Stimulated activated CD8-positive, alpha-beta memory T cell treated with anti-CD3 and anti-CD28 coated beads, Interleukin-2, amount 100 ng/mL, for 1 hour (primary cell): ENCODE measurements at places on chromosomes 6 and 20.

GRCh38 chr6:137764464-137764863, 102.6 kb upstream of the TNFAIP3 start:
- no peak for DNase-seq

DNA sequence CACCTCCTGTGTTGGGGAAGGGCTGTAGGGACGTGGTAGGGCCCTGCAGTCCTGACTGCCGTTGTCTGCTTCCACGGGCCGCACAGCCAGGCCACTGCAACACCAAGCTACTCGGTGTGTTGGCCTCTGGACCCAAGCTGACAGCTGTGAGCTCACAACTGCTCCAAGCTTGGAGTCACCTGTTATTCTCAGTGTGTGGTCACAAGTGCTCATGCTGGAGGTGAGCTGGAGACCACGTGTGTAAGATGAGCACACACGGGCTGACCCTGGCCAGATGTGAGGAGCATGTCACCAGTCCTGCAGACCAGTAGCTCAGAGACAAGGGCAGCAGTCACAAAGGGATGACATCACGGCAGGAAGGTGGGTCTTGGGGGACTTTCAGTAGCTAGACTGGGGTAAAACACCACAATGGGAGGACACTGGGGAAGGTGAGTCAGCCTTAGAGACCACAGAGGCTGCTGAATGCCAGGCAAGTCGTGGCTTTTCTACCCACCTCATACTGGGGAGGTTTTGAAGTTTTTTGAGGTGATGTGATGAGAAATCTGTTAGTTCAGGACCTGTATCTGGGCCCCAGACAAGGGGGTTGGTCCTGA, 87.3 kb downstream of the FAM120B start:
- no peak for DNase-seq

GRCh38 chr6:155448668-155449449, 6.8 kb downstream of the NOX3 start:
- DNase-seq = no peak

- no peak for DNase-seq
Observed at GRCh38 chr20:58071298-58071697, 157.2 kb downstream of the ANKRD60 start.

DNA sequence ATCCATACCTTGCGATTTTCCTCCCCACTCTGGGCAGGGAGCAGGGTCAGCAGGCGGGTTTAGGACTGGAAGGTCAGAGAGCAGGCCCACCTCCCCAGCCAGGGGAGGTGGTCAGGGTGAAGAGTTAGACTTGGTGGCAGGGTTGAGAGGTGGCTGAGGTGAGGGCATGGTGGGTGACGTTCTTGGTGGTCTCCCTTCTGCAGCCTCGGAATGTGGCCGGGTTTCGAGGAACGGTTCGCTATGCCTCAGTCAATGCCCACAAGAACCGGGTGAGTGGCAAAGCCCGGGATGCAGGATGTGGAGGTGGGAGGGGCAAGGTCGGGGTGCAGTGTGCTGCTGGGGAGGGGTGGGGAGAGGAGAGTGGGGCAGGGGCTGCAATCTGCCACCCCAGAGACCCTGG, 11.6 kb downstream of the TTBK1 start:
- DNase-seq = no peak

DNA sequence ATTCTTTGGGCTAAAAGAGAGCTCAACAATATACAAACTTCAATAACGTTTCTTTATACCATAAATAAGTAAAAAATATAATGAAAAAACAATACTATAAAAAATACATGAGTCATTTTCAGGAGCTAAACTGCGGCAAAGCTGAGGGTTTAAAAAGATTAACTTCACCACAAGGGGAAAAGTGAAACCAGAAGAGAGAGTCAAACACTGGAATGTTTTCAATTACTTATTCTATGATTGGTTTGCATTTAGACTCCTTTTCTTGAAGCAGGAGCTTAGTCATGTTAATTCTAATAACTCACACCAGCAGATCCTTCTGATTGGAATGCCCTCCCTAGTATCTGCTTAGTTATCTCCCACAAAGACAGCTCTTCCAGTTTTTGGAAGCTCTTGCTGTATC, 627.3 kb downstream of the UTRN start:
- no peak for DNase-seq

DNA sequence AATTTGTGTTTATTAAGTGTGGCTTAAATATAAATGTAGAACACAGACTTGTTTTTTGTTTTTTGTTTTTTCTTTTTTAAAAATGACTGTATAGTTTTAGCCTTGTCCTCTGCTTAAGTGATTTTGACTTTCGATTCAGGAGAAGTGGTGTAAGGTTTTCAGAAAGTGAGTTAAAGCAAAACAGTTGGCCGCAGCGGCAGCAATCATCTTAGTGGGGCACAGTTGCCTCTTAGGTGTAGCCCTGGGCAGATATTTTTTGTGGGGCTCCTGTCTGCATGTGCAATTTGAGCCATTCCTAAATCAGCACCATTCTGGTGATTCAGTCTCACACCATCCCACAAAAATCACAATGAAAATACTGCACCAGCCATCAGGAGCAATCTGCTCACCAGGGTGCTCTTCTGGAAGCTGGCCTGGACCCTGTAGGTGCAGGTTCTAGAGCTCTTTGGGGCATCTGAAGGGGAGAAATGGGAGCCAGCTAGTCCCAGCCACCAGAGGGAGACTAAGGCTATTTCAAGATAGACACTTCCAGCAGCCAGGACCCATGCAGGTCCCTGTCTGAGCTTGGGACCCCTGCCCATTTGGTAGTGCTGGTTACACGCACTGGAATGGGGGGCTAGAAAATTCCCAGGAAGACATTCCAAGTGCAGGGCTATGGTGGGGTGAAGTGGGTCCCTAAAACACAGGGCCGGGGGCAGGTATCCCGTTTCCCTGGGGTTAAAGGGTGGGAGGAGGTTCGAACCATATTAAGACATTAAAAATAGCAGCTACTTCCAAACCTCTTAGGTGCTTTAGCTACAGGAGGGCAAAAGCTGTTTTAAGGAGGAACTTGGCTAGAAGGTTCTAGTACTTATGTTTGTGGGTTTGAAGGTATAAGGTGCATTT, 156.6 kb downstream of the NFATC2 start:
- no peak for DNase-seq

- no peak for DNase-seq
Observed at GRCh38 chr6:18511211-18511610, 124.1 kb downstream of the RNF144B start.

DNA sequence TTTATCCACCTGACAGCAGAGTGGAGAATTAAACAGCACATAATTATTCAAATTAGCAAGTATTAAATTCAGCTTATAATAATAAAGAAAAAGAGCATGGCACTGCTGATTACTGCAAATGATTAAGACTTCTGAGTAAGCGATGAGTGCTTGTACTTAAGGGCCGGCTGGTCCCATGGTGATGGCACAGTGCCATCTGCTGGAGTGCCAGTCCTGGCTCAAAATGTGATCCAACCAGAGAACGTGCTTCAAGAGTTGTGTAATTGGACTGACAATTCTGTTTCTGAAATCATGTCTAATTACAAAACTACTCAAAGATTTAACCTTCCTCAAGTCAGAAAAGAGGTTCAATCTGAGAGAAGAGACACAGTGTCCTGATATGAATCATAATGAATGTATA, 181.6 kb upstream of the RGS17 start:
- peak; percentile 2 for DNase-seq

- no peak for DNase-seq
Observed at GRCh38 chr6:145603424-145603833, 131.9 kb downstream of the EPM2A start.

DNA sequence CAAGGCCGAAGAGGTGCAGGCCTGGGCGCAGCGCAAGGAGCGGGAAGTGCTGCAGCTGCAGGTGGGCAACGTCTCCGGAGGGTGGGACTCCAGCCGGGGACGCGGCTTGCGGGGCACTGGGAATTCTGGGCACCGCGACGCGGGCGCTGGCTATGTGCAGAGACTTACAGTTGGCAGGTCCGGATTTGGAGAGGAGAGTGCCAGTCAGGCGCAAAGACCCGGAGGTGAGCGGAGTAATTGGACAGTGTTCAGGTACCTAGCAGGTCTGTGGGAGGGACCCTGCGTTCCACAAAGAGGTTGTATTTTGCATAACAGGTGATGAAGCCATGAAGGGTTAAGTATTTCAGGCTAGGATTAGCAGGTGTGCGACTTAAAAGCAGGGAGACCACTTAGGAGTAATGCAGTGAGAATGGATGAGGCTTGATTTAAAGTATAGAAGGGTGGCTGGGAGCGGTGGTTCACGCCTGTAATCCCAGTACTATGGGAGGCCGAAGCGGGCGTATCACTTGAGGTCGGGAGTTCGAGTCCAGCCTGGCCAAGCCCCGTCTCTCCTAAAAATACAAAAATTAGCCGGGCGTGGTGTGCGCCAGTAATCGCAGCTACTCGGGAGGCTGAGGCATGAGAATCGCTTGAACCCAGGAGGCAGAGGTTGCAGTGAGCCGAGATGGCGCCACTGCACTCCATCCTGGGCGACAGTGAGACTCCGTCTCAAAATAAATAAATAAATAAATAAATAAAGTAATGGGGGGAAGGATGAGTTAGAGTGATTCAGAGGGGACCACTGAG, 1.0 kb downstream of the MRPS26 start:
- DNase-seq = no peak

DNA sequence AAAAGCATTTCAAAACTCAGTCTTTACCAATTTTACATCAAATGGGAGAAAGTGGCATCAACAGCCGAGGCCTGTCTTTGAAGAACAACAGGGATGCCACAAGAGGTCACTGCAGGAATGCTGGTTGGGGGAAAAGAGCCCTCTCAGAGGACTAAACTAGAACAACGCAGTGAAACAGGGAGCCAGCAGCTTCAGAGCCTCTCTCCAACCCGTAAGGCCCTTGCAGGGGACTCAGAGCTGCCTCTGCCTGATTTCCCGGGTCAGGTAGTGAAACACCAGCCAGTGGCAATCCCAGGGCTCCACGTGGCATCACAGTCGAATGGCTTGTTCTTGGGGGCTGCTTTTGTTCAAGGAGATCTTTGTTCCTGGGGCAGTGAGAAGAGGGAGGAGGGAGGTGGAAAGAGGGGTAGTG, 55.0 kb upstream of the KCNK16 start:
- no peak for DNase-seq

DNA sequence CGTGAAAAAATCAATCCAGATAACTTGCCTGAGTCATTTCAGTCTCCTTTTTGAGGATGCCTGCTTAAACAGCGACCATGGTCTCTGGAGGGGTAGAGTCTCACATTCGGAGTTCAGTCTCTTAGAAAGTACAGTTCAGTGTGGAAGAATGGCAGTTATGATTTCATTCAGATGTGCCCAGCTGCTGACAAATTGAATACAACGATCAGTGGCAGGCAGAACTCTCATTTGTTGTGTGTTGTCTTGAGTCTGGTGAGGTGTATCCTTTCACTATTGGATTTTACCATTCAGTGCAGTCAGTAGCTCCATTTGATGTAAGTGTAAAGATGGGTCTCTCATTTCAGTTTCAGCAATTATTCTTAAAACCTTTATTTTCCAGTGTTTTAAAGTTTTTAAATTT, 639 bp upstream of the TULP4 start:
- no peak for DNase-seq

GRCh38 chr20:21835042-21835441, 129.6 kb downstream of the PAX1 start:
- DNase-seq = no peak

- DNase-seq = no peak
Observed at GRCh38 chr6:121354764-121355163, 20.5 kb upstream of the TBC1D32 start.

- DNase-seq = no peak
Observed at GRCh38 chr6:129843573-129843972, 17.5 kb downstream of the TMEM244 start.

DNA sequence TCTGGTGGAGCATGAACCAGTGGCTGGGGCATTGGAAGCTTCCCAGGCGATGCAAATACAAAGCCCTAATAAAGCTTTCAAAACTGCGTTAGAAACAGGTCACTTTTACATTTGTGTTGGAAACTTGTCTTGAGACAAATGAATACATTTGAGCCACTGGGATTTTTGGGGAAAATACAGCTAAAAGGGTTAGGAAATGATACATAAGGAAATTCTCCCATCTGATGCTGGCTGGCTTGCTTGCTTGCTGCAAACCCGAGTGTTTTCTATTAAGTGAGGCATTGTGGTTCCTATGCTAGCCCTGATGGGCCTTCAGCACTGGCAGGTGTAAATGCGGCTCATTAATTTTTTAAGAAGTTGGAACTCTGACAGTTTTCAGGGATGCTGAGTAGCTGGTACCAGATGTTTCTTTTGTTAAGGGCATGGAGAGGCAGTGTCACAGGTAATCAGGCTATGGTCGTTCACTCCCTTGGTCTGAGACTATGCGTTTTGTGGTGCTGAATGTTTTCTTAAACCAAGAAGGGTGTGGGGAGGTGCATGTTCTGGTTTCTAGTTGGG, 35.2 kb downstream of the RREB1 start:
- DNase-seq = no peak

GRCh38 chr6:225121-225721, 67.1 kb upstream of the DUSP22 start:
- peak; percentile 20 for DNase-seq

GRCh38 chr6:15176816-15177370, 69.0 kb upstream of the JARID2 start:
- no peak for DNase-seq

DNA sequence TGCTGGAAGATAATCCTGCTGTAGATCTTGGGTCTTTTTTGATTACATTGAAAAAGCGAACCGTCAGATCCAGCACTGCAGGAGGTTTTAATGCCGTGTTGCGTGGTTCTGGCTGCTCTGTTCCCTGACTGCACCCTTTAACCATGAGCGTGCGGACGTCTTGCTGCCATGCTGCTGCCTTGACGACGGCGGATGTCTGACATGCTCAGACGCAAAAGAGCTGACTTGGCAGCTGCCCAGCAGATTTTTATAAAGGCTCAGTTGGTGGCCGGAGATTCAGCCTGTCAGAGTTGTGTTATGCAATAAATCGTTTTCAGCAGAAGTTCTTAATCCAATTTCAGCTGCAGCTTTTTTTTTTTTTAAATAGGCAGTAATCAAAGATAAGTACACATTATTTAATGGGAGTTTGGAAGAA, 119.4 kb downstream of the JARID2 start:
- DNase-seq = peak; percentile 23

DNA sequence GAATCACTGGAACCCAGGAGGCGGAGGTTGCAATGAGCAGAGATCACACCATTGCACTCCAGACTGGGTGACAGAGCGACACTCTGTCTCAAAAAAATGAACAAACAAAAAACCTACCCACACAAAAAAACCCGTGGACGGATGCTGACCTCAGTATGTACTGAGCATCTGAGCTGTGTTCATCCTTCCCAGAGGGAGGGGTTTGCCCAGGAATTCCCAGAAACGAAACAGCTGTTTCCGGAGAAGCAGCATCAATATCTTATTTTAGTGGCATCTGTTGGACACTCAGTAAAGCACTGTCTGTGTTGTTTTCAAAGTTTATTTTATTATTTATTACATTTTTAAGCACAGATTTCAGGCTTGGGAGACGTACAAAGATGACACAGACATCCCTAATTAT, 18.7 kb downstream of the NANP start:
- no peak for DNase-seq

GRCh38 chr6:3013486-3013885, 13.8 kb downstream of the NQO2 start:
- DNase-seq = no peak

DNA sequence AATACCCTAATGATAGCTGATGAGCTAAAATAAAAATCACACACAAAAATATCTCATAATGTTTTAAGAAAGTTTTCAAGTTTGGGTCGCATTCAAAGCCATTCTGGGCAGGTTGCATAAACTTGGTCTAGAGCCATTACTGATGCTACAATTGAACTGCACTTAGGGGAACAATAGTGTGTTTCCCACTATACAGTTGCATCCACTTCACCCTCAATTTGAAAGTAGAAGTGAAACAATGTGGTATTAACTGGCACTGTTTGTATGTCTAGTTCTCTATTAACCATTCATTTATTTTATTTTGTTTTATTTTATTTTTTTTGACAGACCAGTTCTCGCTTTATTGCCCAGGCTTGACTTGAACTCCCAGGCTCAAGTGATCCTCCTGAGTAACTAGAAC, 23.0 kb upstream of the STK38 start:
- DNase-seq = no peak
